Fibroblast of lung (primary cell): ENCODE measurements at places on chromosomes 7 and 10.

- DNase-seq: no peak
Observed at GRCh38 chr7:27176962-27177794, 3.1 kb upstream of the HOXA10 start.

- DNase-seq: peak; percentile 39
Observed at GRCh38 chr10:12829831-12830390, 171.6 kb downstream of the CCDC3 start.

DNA sequence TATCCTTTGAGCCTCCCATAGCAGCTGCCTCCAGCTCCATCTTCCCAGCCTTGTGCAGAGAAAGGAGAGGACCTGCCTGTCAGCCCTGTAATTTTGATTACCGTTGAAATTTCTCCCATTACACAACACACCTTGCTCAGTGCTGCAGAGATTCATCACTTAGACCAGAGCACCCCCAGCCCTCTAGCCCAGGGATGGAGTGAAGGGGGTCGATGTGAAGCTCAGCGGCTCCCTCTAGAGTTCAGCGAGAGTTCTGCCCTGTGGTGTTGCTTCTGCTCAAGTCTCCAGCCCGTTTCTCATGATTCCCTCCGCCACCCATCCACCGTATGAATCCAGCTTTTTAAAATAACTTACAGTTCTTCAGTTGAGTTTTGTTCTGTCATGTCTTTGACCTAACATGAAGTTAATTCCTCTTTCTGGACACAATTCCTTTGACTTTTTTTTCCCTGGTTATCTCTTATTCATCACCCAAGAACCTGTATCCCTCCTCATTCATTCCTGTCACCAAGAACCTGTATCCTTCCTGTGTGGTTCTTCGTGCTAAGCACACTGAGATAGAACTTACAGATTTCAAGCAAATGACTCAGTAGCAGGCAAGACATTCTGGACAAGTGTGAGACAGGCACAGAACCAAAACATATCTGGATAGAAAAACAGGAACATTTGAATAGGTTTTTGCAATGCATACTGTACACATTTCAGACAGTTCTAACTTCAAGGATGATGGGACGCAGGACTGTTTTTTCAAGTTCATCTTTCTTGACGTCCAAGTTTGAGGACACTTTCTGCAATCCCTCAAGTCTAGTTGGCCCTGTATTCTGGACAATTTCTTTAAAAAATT, 35.0 kb upstream of the ZNF32 start:
- no peak for DNase-seq

- no peak for DNase-seq
Observed at GRCh38 chr7:109503421-109503820, 933.7 kb downstream of the DNAJB9 start.

GRCh38 chr10:75187961-75188426, 22.6 kb upstream of the VDAC2 start:
- peak; percentile 56 for DNase-seq

GRCh38 chr10:50393784-50394467, 142.6 kb upstream of the ASAH2 start:
- DNase-seq: peak; percentile 58

GRCh38 chr7:44615149-44615611, 8.8 kb downstream of the OGDH start:
- DNase-seq: peak; percentile 41

DNA sequence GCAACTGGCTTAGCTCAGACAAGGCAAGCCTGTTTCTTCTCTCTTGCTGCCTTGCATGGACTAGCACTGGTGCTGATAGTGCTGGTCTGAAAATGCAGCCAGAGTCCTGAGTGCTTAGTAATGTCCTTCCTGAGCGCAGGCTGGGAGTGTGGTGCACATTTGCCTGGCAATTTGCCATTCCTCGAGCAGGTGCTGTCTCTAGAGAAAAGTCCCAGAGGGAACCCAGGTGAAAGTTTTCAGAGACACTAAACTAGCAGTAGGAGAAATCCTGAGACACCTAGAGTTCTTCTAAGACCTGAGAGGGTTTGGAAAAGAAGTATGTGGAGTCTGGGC, 1.9 kb downstream of the SFTPD start:
- DNase-seq: no peak

DNA sequence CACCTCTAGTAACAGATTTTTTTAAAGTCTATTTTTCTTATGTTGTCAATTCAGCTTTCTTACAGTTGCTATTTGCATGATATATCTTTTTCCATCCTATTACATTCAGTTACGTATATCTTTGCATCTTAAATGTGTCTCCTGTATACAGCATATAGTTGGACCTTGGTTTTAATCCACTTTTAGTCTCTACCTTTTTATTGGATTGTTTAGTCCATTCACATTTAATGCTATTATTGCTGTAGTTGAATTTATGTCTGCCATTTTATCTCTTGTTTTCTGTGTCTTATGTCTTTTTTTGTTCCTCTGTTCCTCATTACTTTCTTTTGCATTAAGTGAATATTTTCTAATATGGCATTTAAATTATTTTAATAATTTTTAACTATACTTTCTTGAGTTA, 100.6 kb downstream of the EEPD1 start:
- DNase-seq: no peak

DNA sequence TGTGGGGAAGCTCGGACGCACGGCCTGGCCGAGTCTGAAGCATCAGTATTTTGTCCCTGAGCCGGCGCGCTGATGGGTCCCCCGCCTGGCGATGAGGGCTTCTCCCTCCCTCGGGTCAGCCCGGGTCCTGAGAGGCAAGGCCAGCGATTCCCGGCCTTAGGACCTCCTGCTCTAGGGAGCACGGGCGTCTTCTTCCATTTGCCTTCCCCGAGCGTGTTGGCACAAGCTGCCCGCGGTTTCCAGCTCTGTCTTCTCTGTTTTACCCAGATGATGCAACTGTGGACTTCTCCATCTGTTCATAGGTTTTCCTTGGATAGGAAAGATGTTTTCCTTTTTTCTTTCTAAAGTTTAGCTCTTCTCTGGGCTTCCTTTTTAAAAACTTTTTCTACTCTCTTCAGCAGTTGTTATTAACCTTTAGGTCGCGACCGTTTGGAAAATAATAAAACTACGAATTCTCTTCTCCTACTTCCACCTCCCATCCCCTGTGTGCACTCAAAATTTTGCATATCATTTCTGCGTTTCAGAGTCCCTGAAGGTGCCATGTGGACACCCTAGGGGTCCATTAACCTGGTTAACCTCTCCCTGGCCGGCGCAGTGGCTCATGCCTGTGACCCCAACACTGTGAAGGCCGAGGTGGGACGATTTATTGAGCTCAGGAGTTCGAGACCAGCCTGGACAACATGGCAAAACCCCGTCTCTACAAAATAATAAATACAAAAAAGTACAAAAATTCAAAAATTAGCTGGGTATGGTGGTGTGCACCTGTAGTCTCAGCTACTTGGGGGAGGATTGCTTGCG, 1.4 kb upstream of the SLC25A28 start:
- DNase-seq: no peak

GRCh38 chr10:49277973-49278372, 21.0 kb upstream of the C10orf71 start:
- no peak for DNase-seq

GRCh38 chr10:113557903-113558321, 5.1 kb downstream of the HABP2 start:
- DNase-seq: no peak

GRCh38 chr7:28539289-28539981, 127.1 kb downstream of the CREB5 start:
- DNase-seq: no peak

GRCh38 chr10:22320591-22321155, at the start of gene BMI1:
TSS of gene BMI1 (plus strand) at chr10:22321099. CDS start at chr10:22326450, 5,351 bp downstream.
- peak; percentile 85 for DNase-seq

DNA sequence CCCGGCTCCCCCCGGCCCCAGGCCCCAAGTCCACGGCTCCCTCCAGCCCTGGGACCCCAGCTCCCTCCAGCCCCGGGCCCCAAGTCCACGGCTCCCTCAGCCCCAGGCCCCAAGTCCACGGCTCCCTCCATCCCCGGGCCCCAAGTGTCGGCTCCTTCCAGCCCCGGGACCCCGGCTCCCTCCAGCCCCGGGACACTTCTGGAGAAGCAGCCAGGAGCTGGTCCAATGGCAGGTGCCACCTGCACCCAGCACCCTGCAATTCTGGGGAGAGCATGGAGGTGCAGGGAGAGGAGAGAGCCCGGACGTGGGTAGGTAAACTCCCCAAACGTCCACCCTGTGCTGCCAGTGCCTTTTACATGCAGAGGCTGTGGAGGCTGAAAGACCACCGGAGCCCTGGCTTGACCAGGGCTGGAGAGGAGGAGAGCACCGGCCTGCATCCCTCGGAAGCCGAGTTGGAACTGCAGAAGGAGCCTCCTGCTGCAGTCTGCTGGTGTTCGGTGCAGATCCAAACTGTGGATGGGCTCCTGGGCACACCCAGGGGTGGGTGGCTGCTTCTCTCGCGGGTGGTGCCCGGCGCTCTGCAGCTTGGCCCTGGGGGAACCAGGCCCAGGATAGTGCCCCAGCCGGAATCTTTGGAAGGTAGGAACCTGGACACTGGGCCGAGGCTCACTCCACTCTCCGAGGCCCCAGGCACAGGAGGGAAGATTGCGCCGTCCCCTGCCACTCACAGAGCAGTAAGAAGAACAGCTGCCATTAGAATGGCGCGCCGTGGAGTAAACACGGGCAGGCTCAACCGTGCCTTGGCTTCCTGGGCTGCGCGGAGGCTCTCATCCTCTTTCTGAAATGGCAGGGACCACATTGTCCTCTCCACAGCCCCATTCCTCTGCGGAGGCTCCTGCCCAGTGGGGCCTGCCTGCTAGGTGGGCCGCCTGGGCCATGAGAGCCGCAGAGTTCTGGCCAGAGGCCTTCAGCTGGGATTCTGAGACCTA, 14.7 kb downstream of the SHH start:
- DNase-seq: no peak

DNA sequence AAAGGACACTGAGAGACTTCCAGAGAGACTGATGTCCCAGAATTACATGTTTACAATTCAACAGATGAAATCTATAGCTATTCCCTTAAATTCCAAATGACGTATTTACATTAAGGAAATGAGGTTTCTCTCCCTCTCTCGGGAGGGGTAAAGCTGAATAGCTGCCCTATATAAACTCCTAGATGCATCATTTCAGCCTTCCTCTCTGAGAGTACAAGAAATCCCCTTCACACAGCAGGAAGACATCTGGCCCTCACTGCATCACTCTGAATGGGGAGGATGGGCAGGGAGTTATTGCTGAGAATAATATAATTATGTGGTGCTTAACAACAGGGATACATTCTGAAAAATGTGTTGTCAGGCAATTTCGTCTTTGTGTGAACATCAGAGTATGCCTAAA, 11.0 kb downstream of the POT1 start:
- DNase-seq: no peak
